Stimulated activated CD4-positive, alpha-beta T cell treated with anti-CD3 and anti-CD28 coated beads, Interleukin-1b, Interleukin-23, amount 100 ng/mL, for 4 hours (primary cell): ENCODE measurements at places on chromosomes 12 and 14.

- peak; percentile 28 for DNase-seq
Measured at GRCh38 chr14:74955229-74956026, at the start of gene PGF. TSS of gene PGF (minus strand) at chr14:74955597. CDS start at chr14:74955242, 355 bp downstream.

GRCh38 chr12:84694116-84694515 lies 218.5 kb downstream of the SLC6A15 start:
- no peak for DNase-seq

- DNase-seq, result no peak
Measured at GRCh38 chr12:99136516-99136915, 491.4 kb downstream of the APAF1 start.

- DNase-seq, result no peak
Measured at GRCh38 chr14:90288651-90289355, 32.5 kb downstream of the PSMC1 start.

DNA sequence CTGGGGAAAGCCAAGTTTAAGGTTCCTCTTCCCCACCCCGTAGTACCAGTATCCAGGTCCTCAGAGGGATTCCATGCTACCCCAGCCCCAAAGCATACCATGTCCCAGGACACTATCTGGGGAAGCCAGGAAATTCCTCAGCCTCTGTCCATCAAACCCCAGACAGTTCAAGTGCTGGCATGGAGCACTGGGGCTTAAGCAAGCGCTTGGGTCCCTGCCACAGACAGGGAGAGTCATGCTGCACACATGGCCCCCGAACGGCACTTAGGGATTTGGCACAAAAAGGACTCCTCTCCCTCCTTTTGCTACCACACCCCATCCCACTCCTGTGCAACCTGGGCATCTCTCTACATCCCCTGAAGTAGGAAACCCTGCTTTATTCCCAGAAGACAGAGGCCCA lies 21.8 kb downstream of the ADCY6 start:
- no peak for DNase-seq

- DNase-seq, result no peak
Measured at GRCh38 chr14:79209418-79209817, 1001.9 kb downstream of the DIO2 start.

- no peak for DNase-seq
Measured at GRCh38 chr12:19967001-19967400, 401.3 kb upstream of the PDE3A start.

- DNase-seq, result no peak
Measured at GRCh38 chr14:74239848-74240793, 872 bp downstream of the VSX2 start.

- DNase-seq, result no peak
Measured at GRCh38 chr12:121874071-121874470, 14.5 kb upstream of the PSMD9 start.

- no peak for DNase-seq
Measured at GRCh38 chr14:66709291-66709690, 201.3 kb downstream of the GPHN start.

DNA sequence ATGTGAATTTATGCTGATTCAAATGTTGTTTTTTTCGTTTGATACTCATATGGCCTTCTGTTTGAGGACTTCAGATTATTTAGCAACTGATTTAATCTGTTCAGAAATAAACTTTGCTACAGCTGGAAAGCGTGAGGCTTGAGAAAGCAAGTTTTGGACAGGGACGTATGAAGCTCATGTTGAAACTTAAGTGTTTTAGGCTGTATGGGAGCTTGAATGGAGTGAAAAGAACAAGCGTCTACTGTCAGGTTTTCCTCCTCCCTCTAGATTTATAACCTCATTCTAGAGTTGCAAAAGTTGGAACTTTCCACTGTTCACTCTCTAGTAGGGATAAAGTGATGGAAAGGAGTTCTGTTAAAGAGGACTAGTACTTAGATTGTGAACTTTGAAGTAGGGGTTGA lies 1.0 kb downstream of the PRPF39 start:
- no peak for DNase-seq

- DNase-seq, result no peak
Measured at GRCh38 chr14:105195522-105196264, 14.6 kb upstream of the NUDT14 start.

- no peak for DNase-seq
Measured at GRCh38 chr14:71748196-71748595, 184.0 kb upstream of the RGS6 start.

- no peak for DNase-seq
Measured at GRCh38 chr14:23580152-23580926, 1.7 kb upstream of the JPH4 start.

DNA sequence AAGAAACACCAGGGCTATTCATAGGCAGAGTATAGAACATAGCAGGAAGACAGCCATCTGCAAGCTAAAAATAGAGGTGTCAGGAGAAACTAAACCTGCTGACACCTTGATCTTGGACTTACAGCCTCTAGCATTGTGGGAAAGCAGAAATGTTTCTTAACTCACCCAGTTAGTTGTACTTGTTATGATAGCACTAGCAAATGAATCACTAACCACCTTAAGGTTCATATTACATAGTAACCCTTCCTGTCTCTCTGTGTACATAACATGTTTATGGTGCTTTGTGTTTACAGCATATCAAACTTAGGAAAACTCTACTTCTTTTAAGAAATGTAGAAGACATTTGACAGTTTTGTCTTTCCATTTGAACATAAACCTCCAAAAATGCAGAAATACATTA lies 1031.3 kb downstream of the FSCB start:
- DNase-seq, result no peak

- DNase-seq, result no peak
Measured at GRCh38 chr14:53955671-53956426, 776 bp downstream of the BMP4 start.

DNA sequence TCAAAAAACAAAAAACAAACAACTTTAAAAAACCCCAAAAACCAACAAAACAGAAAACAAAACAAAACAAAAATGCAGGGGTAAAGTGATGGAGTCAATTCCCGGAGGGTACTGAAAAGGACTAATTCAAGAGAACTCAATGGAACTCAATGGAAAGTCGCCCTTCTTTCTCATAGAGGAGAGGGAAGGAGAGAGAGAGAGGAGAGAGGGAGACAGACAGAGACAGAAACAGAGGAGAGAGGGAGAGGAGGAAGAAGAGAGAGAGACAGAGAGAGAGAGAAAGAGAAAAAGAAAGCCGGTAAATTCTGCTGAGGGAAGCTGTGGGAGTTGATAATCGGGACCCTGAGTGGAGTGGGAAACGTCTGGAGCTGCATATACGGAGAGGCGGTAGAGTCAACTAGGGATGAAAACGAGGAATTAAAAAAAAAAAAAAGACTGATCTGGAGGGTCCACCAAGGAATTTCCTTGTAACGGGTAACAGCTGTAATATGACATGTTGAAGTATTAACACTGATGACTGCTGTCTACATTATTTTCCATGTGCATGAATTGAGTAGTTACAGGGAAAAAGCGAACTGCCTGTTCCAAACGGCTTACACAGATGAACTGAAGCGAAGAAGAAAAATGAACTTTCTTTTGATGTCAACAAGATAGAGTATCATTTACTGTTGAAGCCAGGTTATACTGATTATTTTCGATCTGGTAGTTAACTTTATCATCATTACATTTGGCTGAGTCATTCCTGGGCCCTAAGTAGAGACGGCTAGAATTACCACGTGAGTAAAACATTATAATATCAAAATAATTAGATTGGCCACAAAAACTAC lies 934 bp upstream of the ZC2HC1C start:
- DNase-seq, result no peak

- DNase-seq, result no peak
Measured at GRCh38 chr14:94374116-94374515, 14.3 kb downstream of the SERPINA1 start.

GRCh38 chr14:77559381-77559780 lies 57.1 kb downstream of the SPTLC2 start:
- DNase-seq, result no peak

GRCh38 chr12:65996146-65996545 lies 134.4 kb downstream of the LLPH start:
- no peak for DNase-seq

DNA sequence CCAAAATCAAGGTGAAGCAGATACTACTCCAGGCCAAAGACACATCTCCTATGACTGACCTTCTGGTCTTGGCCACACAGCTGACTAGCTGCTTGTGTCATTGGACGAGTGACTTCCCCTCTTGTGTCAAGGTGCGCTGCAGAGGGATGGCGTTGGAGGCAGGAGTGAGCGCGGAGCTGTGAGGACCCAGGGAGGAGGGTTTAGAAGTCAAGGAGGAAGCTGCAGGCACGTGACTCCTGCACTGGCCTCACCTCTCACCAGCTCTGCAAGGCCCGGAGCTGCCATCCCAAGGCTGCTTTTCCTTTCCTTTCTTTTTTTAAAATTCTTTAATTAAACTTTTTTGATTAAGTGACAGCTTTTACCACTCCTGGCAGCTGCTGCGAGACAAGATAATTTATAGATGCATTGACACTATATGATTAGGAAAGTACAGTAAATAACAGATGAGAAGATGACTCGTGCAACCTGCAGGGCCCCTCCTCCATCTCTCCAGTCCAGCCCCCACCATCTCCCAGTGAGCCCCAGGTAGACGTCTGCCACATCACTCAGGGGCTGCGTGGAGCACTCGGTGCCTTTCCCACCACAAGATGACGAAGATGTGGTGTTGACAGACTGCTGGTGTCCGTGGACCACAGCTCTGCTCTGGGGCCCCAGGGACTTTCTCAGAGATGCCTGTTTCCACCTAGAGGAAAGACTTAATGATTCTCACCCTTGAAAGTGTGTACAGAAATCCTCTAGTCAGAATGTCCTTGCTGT lies 350.6 kb downstream of the CACNA1C start:
- DNase-seq, result no peak

DNA sequence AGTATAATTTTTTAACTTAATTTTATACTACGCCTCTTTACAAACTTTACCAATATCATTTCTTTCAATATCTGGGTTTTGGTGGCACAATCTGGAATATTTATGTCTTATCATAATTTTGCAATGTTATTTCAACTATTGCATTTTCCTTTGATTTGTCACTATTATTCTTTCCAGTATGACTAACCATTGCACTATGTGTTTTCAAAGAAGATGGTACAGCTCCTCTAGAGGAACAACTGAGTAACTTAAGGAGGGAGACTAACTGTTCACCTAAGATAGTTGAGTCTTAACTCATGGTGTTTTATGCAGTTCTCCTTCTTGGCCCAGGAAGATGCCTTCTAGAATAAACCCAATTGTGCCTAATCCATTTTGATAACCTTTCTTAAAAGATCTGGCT lies 60.5 kb upstream of the KIF21A start:
- no peak for DNase-seq

DNA sequence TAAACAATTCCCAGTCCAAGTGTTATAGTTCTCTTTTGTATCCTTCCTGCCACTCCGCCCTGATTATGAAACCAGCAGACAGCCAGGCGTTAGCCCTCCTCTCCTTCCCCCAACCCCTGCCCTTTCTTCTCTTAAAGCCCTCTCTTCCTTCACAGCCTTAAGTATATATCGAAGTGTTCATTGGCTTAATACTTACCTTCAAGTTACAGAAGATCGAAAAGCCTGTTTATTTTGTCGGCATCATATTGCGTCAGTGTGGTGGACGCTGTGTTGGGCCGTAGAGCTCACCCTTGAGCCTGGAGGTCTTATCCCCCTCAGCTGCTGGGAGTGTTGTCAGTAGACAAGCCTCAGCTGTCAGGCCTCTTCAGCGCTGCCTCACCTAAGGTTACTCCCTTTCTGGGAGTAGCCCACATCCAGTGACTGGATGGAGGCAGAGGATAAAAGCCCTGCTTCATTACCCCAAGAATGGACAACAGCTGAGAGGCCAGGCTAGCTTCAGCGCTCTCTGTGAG lies 36.2 kb downstream of the CMAS start:
- DNase-seq, result no peak

GRCh38 chr14:100018482-100018881 lies 46.7 kb upstream of the EVL start:
- no peak for DNase-seq

GRCh38 chr14:62347562-62348011 lies 585.4 kb downstream of the SNAPC1 start:
- no peak for DNase-seq

- DNase-seq, result no peak
Measured at GRCh38 chr12:55705782-55706402, 1.8 kb downstream of the ITGA7 start.

GRCh38 chr14:88856786-88857366 lies 32.4 kb downstream of the TTC8 start:
- no peak for DNase-seq

GRCh38 chr14:96590190-96590864 lies 88.1 kb downstream of the PAPOLA start:
- DNase-seq, result no peak

DNA sequence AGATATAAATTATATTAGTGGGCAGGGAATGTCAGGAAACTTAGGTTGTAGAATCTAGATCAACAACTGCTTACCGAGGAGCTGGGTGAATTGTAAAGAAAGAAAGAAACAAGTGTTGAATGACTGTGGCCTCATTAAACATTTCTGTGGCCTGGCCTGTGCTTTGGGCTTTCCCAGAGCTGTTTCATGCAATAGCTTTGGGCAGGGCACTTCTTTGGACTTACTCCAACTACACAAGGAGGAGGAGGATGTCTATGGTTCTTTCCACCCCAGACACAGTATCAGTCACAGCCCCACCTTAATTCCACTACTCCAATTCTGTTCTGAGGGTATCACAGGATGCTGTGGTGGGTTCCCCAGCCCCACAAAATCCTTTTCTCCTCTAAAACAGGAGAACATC lies 38.0 kb downstream of the DPF3 start:
- DNase-seq, result no peak

DNA sequence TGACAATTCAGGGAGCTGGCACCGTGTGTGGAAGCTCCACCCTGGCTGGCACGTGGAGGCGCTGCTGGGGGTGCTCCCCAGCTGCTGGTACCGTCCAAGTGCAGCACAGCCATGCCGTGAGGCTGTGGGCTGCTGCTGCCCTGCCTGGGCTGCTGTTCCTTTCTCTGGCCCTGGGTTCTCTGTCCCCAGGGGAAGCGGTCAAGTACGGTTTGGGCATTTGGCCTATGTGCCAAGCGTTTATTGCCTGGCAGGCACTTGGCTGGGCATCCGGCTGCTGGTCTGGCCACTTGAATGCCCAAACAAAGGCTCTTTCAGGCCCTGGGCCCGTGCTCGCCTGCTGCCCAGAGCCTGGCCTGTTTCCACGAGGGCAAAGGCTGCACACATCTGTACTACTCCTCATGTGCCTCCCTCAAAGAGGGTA lies 39.6 kb downstream of the RHOF start:
- DNase-seq, result no peak

GRCh38 chr14:57461777-57462320 lies 31.8 kb downstream of the CCDC198 start:
- no peak for DNase-seq

- DNase-seq, result no peak
Measured at GRCh38 chr12:29277231-29277630, 103.7 kb downstream of the ERGIC2 start.

GRCh38 chr12:1474574-1475153 lies 119.7 kb downstream of the FBXL14 start:
- no peak for DNase-seq

- no peak for DNase-seq
Measured at GRCh38 chr12:88921434-88921833, 341.2 kb upstream of the KITLG start.

- no peak for DNase-seq
Measured at GRCh38 chr12:85784096-85784720, 52.0 kb downstream of the RASSF9 start.

- DNase-seq, result no peak
Measured at GRCh38 chr12:65539023-65539422, 260.5 kb downstream of the MSRB3 start.

GRCh38 chr12:113720629-113721028 lies 245.5 kb downstream of the RBM19 start:
- no peak for DNase-seq

- DNase-seq, result no peak
Measured at GRCh38 chr12:94864987-94865386, 138.5 kb downstream of the NDUFA12 start.
